ENCODE measurements at places on chromosomes 6 and 20. TPM values are rescaled to one million over a fixed set of nuclear protein-coding genes. Genes with fewer than 3 reads are reported as not detected.

The GSTA1 gene
- 1.5 TPM for polyA plus RNA-seq

The ROS1 gene
- 0.23 TPM for polyA plus RNA-seq

The THEMIS gene
- 0.06 TPM for polyA plus RNA-seq

The EDN3 gene
- polyA plus RNA-seq = 5.8 TPM

The HCK gene
- 2.6 TPM for polyA plus RNA-seq

The ALDH5A1 gene
- 30.3 TPM for polyA plus RNA-seq

The REM1 gene
- polyA plus RNA-seq = 0.66 TPM

The SEL1L2 gene
- polyA plus RNA-seq = 0.37 TPM

The NCOA6 gene
- polyA plus RNA-seq = 54.6 TPM

The IL17F gene
- not detected for polyA plus RNA-seq

The PNPLA1 gene
- 0.11 TPM for polyA plus RNA-seq

- no peak for DNase-seq
These were observed 47.3 kb downstream of the L3MBTL3 start for GRCh38 chr6:130065609-130066156.

GRCh38 chr6:111841822-111842221 lies 31.4 kb downstream of the FYN start:
- no peak for DNase-seq

- DNase-seq = no peak
These were observed 46.5 kb upstream of the IFNGR1 start for GRCh38 chr6:137265561-137266308.

DNA sequence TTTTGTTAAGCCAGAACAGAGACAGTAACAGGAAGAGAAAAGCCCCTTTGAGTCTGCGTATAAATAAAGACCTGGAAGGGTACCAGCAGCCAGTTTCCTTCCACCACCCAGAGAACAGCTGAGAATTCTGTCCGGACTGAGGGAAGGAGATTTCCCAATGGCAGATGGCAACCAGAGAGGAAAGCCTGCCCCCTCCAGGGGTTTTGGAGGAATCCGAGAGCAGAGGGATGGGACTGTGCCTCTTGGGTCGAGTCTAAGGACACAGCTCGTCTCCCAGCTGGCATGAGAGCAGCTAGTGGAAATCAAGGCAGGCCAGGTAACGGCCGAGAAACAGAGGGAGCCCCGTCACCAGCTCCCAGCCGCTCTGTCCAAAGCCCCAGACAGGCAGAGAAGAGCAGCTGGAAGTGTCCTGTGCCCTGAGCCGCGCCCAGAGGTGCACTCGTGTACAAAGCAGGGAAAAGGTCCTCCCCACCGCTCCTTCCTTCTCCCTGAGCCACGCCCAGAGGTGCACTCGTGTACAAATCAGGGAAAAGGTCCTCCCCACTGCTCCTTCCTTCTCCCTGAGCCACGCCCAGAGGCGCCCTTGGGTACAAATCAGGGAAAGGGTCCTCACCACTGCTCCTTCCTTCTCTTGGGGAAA lies 134.0 kb upstream of the SNX9 start:
- DNase-seq = no peak

GRCh38 chr6:24010133-24010532 lies 115.9 kb upstream of the NRSN1 start:
- no peak for DNase-seq

GRCh38 chr20:18832546-18833200 lies 19.1 kb downstream of the SCP2D1 start:
- no peak for DNase-seq

DNA sequence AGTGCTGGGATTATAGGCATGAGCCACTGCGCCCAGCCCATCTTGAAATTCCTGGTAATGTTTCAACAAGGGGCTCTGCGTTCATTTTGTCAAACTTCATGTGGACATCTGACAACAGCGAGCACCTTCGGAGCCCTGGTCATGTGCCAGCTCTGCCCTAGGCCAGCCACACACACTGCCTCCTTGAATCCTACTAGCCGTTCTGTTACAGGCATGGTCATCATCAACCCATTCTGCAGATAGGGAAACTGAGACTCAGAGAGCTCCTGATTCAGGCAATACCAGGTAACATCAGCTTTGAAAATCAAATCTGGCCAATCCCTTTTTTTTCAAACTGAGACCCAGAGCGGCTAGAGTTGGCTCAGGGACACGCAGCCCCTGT lies 41.3 kb downstream of the RBM38 start:
- no peak for DNase-seq

GRCh38 chr20:57464642-57465211 lies 60.2 kb downstream of the CTCFL start:
- no peak for DNase-seq

- DNase-seq = no peak
These were observed 59.7 kb downstream of the YTHDF1 start for GRCh38 chr20:63156221-63156671.

GRCh38 chr20:58877050-58877975 lies 24.8 kb downstream of the GNAS start:
- DNase-seq = no peak

GRCh38 chr6:43887340-43887858 lies 117.4 kb downstream of the VEGFA start:
- DNase-seq = no peak

DNA sequence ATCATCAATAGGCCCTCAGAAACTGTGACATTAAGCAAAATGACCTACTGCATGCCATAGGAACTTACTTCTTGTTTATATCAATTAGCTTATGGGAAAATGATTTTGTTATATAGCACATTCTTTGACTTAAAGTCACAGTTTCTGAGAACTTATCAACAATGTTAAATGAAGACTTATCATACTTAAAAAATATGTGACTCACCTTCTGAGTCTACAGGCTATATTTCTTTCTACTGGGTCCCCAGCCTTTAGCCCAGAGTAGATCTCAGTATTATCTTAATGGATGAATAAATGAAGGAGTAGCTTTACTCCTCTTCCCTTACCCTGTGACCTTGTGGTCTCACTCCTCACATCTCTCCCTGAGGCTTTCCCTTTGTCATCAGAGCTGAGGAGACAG lies 180.2 kb downstream of the MAFB start:
- no peak for DNase-seq

GRCh38 chr6:57029213-57029612 lies 17.3 kb upstream of the KIAA1586 start:
- peak; percentile 16 for DNase-seq

DNA sequence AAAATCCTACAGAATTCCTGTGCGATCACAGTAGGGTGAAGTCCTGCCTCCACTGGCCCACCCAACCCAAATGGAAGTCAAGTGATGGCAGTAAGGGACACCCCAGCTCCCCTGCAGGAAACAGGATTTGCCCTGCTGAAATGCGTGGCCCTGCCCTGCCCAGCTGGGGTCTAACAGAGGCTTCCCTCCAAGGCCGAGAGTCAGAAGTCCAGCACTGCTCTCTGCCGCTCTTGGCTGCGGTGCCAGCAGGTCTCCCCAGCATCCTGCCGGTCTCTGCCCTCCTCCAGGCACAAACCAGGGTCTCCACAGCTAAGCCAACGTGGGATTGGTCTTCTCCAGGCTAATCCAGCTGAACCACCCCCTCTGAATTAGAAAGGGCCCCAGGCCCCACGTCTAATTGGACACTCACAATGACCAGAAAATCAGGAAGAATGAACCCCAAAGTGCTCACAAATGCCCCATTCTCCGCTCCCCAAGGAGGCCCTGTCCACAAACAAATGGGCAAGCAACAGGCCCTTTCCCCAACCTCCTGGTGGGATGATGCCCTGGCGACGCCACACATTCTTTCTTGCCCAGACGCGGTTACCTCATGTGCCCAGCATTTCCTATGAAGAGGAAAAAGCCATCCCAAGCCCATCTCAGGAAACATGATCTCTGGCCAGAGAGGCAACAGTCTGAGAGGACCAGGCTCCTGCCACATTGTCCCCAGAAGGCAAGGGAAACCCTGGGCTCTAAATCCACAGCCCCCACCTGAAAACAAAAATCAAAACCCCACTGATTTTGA lies 117.2 kb downstream of the BANF2 start:
- no peak for DNase-seq

DNA sequence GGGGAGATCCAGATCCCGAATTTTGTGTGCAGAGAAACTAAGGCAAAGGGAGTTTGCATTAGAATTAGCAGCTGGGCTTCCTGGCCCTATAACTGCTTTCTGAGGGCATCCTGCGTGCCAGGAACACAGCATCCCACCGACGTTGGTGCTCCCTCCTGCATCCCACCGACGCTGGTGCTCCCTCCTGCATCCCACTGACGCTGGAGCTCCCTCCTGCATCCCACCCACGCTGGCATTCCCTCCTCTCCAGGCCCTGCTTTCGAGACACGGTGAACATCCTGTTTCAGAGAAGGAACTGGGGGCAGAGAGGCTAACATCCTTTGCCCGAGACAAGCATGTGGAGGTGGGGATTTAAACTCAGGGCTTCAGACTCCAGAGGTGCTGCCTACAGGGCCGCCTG lies 44.4 kb downstream of the DACT2 start:
- no peak for DNase-seq

DNA sequence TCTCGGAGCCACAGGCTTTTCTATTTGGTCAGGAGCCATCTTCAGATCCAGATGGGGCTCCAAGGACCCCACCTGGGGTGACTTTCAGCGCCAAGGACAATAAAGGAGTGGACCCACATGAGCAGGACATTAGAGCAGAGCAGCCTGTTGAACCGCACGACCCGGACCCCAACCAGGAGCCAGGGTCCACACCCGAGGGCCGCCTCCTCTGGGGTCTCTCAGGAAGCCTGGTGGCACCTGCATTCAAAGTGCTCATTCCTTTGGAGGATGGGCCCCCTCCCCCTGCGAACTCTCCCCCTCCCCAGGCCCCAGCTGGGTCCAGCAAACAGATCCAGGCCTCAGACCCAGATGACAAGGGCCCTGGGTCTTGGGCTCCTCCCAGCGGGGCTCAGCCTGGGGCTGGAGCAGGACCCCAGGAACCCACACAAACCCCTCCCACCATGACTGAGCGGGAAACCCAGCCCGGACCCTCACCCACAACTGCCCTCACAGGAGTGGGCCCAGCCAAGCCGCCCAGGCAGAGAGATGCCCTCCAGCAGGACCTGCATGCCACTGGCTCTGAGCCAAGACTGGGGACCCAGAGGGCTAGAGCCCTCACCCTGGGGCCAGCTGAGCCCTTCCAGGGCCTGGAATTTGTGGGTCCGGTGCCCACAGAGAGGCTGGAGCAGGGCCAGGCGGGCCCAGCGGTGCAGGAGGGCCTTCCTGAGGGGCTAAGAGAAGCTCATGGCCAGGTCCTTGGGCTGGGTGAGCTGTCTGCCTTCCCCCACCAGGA lies 23.9 kb downstream of the RAB44 start:
- DNase-seq = no peak

DNA sequence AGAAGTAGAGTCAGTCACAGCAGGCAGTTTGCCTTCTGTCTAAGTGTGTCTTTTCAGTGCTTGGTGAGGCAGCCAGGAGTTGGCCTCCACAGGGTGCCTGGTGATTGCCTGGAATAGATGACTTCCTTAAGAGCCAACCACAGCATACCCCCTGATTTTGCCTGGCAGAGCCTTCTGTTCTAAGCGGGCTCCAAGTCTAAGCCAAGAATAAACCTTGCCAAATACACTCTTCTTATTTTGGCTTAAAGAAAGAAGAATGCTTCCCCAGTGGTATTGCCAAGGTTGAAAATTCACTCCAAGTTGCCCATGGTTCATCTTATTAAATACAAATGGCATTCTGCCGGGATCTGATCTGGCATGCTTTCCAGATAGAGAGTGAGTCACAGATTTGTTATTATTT lies 1424.8 kb upstream of the EYS start:
- no peak for DNase-seq

- DNase-seq = no peak
These were observed 3.4 kb upstream of the TNXB start for GRCh38 chr6:32112431-32112980.

DNA sequence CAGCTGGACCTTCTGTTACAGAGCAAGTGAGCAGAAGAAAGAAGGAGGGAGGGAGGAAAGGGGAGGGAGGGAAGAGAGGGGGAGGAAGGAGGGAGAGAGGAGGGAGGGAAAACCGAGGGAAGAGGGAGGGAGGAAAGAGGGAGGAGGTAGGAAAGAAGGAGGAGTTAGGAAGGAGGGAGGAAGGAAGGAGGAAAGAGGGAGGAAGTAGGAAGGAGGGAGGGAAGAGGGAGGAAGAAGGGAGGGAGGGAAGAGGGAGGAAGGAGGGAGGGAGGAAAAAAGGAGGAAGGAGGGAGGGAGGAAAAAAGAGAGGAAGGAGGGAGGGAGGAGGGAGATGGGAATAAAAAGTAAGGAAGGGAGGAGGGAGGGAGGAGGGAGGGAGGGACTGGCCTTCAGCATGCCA lies 191.8 kb downstream of the SYNDIG1 start:
- no peak for DNase-seq

- no peak for DNase-seq
These were observed 119.4 kb downstream of the SASH1 start for GRCh38 chr6:148461986-148462577.
